ENCODE measurements at places on chromosomes 3 and 15.
A peak's percentile ranks its signal among the peaks of the same experiment; 100 is the strongest.

- DNase-seq = peak; percentile 30
These were observed 301 bp downstream of the PCBP4 start for GRCh38 chr3:51966922-51967383.

DNA sequence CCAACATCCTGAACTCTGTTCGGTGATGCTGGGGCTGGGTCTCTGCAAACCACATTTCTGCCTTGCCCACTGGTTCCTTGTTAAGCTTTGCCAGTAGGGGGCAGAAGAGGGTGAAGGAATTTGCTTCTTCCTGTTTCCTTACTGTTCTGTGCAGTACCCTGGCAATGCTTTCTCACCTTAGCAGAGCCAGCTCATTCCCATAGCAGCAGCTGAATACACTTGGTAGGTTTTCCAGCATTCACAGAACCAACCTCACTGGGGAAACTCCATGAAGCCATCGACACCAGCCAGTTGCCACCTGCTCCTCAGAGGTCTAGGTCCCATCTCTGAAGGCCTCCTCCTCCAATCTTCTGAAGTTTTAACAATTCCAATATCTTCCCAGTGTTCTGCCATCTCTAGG, 308.4 kb downstream of the PDCD6IP start:
- no peak for DNase-seq

DNA sequence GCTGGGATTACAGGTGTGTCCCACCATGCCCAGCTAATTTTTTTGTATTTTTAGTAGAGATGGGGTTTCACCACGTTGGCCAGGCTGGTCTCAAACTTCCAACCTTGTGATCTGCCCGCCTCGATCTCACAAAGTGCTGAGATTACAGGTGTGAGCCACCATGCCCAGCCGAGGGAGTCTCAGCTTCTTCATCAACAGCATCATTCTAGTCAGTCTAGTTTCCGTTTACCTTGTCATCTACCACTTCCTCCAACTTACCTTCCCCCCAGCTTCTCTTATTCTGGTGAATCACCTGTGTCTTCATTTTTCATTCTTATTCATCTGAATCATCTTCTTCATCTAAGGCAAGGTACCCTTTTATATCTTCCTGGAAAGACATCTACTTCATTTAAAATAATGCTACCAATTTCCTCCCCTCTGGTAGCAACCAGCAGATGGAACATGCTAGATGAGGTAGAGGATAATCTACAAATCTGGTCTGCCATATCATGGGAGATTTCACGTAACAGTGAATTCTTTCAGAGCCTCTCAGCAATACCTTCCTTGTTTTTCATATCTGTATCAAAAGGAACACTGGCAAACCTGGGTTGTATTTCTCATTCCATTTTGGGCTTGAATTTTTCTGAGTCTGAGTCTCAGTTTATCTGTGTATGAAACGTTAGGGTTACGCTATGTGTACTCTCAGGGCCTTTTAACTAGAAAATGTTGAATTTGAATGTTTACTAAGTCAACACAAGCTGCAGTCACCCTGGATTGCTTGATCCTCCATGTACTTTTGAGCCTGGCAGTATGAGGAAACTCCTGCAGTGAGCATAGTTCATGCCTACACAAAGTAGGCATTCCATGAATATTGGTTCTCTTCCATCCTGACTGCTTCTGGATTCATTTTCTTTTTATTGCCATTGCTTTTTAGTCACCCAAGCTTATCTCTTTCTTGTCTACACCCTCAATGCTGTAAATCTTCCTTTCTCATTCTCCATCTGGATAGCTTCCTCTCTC, 16.8 kb downstream of the LPP start:
- DNase-seq = peak; percentile 44

DNA sequence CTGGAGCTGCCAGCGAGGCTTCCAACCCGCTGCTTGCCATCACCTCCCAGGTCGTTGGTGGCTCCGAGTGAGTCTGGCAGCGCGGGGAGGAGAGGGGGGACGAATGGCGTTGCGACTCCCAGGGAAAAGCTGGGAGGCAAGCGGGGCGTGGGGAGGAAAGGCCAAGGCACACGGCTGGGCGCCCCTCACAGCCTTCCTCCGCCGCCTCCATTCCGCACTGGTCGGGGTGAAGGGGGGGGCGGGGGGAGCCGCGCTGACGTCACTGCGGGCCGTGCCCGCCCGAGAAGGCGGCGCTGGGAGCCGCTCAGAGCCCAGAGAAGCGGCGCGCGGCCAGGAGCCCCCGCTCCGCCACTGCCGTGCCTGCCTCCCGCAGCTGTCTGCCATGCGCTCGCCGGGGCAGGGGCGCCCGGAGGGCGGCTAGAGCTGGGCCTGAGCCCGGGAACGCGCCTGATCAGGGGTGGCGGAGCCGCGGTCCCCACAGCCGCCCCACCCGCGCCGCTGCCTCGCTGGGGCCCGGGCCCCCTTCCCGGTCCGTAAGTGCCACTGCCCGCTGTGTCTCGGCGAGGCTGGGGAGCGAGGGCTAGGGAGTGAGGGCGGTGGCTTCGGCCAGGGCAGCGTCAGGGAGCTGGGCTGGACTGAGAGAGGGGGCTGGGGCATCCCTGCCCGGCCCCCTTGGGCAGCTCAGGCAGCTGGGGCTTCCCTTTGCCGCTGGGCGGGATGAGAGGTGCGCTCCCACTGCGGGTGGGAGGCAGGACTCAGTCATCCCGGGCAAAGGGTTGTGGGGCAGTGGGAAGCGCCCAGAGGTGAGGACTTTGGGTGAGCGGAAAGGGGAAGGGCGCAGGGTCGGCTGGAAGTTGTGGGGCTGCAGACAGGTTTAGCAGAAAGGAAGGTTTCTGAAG, 27.8 kb upstream of the POLG start:
- DNase-seq = no peak

GRCh38 chr3:132352556-132353143, 35.4 kb downstream of the ACP3 start:
- DNase-seq = peak; percentile 49
